ENCODE measurements at places on chromosomes 6 and 20.

- DNase-seq, result no peak
Observed at GRCh38 chr20:37401282-37401929, 55.5 kb downstream of the SRC start.

DNA sequence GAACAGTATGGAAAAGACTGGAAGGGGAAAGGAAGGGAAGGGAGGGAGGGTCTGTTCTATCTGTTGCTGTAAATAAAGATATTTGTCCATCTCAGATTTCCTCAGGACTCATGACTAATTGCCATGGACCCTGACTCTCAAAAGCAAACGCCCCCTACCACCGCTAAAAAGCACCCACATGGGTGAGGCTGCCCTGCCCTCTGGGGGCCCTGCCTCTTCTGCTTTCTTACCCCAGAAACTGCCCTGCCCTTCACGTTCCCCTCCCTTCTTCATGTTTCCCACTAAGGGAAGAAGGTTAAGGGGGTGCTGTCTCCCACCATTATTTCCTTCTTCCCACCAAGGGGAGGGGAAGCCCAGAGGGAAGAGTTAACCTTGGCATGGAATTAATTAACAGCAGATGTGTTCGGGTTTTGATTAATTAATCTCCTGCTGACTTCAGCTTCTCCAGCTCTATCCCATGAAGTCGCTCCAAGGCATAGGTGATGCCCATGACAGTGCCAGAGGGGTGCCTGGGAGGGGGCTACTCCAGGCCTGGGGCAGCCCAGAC, 16.0 kb downstream of the MDFI start:
- no peak for DNase-seq

DNA sequence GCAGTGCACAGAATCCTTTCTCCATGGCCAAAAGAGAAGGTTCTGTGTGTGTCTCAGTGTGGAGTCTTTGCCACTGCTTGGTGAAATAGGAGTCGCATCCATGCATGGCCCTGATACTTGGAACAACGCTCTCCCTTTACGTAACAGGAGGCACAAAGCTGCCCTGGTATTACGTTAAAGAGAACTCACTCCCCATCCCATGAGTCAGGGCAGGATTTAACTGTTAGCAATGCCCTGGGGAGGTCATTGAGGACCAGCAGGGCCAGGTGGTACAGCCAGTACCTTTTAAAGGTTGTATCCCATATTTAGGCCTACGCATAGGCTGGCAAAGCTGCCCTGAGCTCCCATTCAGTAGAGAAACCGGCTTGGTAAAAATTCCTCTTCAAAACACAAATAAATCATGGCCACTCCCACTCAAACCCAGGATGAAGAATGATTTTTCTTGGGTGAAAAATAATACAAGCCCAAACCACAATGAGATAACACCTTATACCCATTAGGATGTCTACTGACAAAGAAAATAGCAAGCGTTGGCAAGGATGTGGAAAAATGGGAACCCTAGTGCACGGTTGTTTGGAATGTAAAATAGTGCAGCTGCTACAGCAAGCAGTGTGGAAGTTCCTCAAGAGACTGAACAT, 37.1 kb downstream of the MYLK4 start:
- DNase-seq, result no peak

- DNase-seq, result no peak
Observed at GRCh38 chr6:34524971-34525370, 31.2 kb downstream of the SPDEF start.

- DNase-seq, result peak; percentile 18
Observed at GRCh38 chr6:27867051-27867944, 44.9 kb downstream of the OR2B2 start.

DNA sequence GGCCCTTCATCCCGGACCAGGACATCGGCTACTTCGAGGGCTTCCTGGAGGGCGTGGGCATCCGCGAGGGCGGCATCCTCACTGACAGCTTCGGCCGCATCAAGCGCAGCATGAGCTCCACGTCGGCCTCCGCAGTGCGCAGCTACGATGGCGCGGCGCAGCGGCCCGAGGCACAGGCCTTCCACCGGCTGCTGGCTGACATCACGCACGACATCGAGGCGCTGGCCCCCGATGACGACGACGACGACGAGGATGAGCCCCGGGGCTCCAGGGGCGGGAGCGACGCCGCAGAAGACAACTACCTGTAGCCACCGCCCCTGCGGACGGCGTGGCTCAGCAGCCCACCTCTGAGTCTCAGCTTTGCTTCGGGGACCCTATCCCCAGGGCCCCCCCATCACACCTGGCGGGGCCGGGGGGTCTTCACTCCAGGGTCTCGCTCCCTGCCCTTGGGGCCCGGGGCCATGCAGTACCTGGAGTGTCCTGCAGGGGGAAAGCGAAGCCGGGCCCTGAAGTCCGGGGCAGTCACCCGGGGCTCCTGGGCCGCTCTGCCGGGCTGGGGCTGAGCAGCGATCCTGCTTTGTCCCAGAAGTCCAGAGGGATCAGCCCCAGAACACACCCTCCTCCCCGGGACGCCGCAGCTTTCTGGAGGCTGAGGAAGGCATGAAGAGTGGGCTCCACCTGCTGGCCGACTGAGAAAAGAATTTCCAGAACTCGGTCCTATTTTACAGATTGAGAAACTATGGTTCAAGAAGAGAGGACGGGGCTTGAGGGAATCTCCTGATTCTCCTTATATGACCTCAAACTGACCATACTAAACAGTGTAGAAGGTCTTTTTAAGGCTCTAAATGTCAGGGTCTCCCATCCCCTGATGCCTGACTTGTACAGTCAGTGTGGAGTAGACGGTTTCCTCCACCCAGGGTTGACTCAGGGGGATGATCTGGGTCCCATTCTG, 20.8 kb upstream of the HCK start:
- peak; percentile 94 for DNase-seq

DNA sequence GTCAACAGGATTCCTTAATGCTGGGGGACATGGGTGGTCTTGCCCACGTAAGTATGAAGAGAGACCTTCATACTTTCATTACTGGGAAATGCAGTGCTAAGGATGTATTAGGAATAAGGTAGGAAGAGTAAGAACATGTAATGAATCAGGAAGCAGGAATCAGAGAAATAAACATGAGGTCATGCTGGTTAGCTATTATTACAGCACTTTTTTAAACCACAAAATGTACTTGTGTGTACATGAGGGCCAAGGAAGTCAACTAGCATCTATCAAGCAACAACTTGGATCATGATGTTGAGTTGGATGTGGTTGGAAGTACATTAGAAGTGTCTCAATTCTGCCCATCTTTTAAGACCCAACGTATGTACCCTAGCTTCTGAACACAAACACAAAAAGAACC, 63.5 kb upstream of the E2F3 start:
- no peak for DNase-seq

DNA sequence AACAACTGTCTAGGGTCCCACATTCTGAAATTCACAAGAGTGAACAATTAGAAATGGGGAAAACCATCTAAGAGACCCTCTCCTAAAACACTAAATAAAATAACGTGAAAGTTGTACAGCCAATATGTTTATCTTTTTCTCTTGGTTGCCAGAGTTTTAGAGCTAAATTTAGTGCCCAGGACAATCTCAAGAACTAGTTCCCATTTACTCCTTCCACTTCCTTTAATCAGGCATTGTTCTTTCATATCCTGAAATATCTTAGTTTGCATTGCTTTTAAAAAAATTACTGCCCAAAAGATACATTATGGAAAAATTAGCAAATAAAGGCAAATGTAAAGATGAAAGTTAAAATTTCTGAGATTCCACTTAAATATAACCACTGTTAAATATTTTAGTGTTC, 33.1 kb upstream of the UBR2 start:
- no peak for DNase-seq

- DNase-seq, result no peak
Observed at GRCh38 chr6:130968476-130968875, 94.6 kb downstream of the EPB41L2 start.

GRCh38 chr20:61908057-61909026, 157.3 kb downstream of the TAF4 start:
- no peak for DNase-seq

- no peak for DNase-seq
Observed at GRCh38 chr6:34897716-34898115, 8.7 kb downstream of the ANKS1A start.

DNA sequence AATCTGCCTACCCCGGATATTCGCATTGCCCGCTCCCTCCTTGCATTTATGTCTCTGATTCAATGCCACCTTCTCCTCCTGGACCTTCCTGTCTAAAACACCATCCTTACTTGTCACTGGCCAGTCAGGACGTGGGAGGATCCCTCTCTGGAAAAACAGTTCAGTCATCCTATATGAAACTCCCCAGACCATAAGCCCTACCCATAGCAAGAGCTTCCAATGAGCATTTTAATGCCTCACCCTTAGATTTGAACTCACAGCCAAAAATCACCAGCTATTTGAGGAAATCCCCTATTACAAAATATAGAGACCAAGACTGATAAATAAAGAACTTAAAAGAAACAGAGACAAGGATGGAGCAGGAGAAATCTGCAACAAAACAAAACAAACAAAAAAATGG, 86.4 kb downstream of the SHLD1 start:
- DNase-seq, result no peak

GRCh38 chr6:15501826-15502445, 160.9 kb downstream of the DTNBP1 start:
- no peak for DNase-seq

GRCh38 chr6:101534386-101534785, 140.9 kb downstream of the GRIK2 start:
- DNase-seq, result no peak

DNA sequence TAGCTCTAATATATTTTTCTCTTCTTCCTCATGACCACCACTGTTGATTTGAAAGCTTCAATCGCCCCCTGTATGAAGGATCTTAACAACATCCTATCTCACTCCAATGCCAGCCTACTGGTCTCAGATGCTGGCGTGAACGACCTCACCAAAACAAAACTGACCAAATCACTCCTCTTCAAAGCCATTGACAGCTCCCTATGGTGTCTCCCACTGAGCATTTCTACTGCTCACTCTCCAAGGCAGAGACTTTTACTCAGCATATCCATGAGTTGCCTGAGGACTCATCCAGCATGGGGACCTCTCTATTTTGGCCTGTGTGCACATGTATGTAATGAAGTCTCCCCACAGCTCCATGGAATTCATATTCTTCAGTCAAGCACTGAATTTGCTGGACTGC, 520.4 kb downstream of the TFAP2B start:
- no peak for DNase-seq

GRCh38 chr6:6715465-6715864, 126.9 kb downstream of the LY86 start:
- DNase-seq, result no peak

DNA sequence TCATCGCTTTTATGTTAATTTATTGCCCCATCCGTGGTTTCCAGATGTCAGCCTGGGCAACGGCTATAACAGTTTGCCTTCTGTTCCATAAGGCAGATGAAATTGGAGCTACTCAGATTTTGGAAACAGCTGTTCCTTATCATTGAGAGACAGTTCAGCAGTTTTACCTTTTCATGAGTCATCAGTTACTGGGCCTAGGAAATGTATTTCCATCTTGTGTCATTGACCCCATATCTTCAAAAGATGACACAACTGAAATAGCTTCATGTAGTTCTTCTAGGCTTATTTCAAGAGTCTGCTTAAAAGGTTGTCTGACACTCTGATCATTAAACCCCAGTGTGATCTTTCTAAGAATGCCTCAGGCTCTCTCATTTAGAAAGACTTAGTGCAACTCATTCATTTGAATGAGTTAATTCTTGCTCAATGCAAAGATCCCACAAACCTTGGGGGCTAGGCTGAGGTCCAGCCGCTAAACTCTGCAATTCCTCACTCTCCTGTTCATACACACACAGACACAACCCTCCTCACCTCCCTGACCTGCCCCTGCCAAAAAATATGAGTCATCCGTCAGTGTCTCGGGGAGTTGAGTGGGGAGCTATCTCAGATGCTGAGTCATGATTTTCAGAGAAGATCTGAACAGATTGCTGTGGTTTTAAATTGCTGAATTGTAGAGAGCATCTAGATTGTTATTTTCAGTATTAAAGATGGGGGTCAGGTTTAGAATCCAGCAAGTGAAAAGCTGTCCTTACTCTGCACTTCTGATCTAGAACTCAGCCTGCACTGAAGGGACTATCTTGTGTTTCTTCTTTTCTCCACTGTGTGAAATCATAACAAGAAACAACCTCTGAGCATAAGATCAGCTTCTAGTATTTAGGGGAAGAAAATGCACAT, 61.8 kb downstream of the RPP40 start:
- DNase-seq, result no peak

- peak; percentile 56 for DNase-seq
Observed at GRCh38 chr20:35329435-35330139, 37.4 kb upstream of the FAM83C start.

- DNase-seq, result no peak
Observed at GRCh38 chr6:13611715-13612114, 3.4 kb upstream of the NOL7 start.

GRCh38 chr6:152973916-152974315, 8.9 kb downstream of the FBXO5 start:
- DNase-seq, result no peak

GRCh38 chr6:36716476-36717093, 19.0 kb downstream of the RAB44 start:
- DNase-seq, result no peak

- peak; percentile 65 for DNase-seq
Observed at GRCh38 chr20:31934968-31935764, 16.7 kb downstream of the PDRG1 start.

DNA sequence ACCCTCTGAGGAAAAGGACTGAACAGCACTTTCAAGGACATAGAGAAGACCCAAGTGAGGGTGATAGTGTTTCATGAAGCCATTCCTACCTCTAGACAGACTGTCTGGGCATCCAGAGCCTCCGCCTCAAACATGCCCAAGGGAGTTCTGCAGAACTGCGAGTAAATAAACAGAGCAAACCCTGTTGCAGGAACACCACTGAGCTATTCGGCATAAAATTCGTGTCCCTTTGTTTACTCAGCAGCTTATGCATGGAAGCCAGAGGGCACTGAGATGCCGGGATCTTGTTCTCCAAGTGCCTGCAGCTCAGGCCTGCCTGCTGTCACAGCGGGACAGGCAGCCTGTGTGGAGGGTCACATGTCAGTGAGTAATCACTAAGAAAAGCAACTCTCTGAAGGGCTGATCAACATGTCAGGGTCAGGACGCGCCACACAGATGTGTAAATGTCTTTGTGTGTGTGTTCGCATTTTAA, 164.9 kb upstream of the HEY2 start:
- DNase-seq, result no peak

GRCh38 chr6:129575378-129576118, 134.4 kb downstream of the ARHGAP18 start:
- peak; percentile 50 for DNase-seq

DNA sequence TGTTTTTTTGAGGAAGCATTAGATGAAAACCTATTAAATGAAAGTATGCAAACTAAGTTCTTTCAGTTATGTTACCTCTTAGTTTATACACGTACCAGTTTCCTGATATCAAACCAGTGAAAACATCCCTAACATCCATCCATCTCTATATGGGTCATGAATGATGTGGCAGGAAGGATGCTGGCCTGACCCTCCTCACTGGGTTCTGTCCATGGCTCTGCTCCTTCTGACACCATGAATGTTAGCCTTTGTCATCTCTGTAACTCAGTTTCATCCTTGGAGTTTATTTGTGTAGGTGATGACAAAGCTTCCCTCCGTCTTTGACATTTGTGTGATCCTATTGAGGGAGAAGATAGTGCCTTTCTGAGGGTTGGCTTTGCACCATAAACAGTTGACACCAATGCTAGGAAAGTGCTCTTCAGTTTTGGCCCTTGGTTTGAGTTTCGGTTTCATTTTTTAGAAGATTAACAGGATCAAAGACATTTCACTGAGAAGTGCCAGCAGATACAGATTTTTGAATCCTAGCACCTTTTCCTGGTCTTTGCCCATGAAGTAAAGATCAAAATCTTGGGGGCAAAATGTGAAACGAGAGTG, 72.0 kb upstream of the SCGN start:
- no peak for DNase-seq

- no peak for DNase-seq
Observed at GRCh38 chr6:40956936-40957335, 82.1 kb downstream of the UNC5CL start.
